Ammon's horn (tissue), 1 donor: ENCODE measurements at places on chromosomes 5 and 9.

GRCh38 chr5:91266184-91266705 lies 116.9 kb downstream of the ARRDC3 start:
- DNase-seq = no peak

DNA sequence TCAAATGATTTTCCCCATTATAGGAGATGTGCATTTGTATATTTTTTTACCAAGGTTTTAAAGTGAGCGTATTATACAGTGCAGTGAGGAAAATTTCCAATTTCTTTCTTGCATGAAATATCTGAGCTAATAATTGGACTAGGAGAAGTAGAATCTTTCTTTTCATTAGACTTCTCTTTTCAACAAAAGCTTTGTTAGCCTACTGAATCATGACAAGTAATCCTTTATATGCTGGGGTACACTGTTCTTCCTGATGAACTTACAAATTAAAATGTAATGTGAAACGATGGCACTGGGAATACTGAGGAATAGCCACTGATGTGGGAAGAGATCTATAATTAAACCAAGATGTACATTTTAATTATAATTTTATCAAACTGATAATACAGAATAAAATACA lies 829.6 kb downstream of the PTPRD start:
- DNase-seq = no peak

DNA sequence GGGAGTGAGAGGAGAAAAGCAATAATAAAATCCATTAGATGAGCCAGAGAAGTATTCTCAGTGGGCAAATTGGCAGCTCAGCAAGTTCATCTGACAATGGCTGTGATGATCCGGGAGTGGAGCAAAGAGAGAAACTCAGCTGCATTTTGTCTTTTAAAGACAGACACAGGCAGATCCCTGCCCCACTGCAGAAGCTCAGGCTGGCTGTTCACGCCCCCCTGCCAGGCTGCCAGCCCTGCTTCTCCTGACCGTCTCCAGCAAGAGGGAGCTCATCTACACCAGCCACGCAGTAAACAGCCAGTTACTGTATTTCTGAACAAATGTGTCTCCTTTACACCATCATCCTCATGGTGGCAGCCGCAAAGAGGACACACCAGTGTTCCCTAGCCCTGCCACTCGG lies 114.3 kb upstream of the SARDH start:
- DNase-seq = peak; percentile 64

GRCh38 chr5:39203275-39203922 lies 16.0 kb downstream of the FYB1 start:
- no peak for DNase-seq

- no peak for DNase-seq
Observed at GRCh38 chr5:9617221-9617620, 12.9 kb downstream of the TAS2R1 start.

GRCh38 chr5:106521701-106522100 lies 1149.0 kb downstream of the EFNA5 start:
- peak; percentile 62 for DNase-seq

GRCh38 chr5:1745796-1746370 lies 53.8 kb downstream of the MRPL36 start:
- DNase-seq = no peak

DNA sequence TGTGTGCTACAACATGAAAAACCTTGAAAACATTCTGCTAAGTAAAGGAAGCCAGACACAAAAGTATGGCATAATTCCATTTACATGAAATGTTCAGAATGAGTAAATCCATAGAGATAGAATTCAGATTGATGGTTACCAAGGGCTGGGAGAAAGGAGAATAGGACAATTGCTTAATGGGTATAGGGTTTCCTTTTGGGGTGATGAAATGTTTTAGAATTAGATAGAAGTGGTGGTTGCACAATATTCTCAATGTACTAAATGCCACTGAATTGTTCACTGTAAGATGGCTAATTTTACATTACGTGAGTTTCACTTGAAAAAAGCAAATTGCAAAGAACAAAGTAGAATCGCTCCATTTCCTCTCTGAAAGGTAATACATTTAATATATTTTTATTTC lies 43.0 kb upstream of the GAS1 start:
- DNase-seq = no peak

GRCh38 chr5:131005963-131006684 lies 158.9 kb downstream of the HINT1 start:
- no peak for DNase-seq

DNA sequence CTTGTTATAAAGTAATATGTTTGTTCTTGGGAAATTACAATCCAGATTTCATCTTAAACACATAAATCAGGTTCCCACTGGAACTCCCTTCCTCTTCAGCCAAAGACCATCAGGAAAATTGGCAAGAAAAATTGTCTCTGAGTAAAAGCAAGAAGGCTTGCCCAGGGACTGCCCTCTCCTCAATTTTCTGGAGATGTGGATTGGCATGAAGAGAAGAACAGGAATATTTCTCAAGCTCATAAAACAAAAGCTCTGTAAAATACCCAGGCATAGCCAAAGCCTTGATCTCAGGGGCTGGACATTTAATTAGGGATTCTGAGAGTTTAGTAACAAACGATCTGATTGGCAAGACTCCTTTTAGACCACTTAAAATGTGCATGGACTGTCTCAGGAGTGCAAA lies 223.4 kb downstream of the ZNF608 start:
- no peak for DNase-seq

- DNase-seq = no peak
Observed at GRCh38 chr5:179113143-179113530, 53.0 kb downstream of the ZNF354C start.

DNA sequence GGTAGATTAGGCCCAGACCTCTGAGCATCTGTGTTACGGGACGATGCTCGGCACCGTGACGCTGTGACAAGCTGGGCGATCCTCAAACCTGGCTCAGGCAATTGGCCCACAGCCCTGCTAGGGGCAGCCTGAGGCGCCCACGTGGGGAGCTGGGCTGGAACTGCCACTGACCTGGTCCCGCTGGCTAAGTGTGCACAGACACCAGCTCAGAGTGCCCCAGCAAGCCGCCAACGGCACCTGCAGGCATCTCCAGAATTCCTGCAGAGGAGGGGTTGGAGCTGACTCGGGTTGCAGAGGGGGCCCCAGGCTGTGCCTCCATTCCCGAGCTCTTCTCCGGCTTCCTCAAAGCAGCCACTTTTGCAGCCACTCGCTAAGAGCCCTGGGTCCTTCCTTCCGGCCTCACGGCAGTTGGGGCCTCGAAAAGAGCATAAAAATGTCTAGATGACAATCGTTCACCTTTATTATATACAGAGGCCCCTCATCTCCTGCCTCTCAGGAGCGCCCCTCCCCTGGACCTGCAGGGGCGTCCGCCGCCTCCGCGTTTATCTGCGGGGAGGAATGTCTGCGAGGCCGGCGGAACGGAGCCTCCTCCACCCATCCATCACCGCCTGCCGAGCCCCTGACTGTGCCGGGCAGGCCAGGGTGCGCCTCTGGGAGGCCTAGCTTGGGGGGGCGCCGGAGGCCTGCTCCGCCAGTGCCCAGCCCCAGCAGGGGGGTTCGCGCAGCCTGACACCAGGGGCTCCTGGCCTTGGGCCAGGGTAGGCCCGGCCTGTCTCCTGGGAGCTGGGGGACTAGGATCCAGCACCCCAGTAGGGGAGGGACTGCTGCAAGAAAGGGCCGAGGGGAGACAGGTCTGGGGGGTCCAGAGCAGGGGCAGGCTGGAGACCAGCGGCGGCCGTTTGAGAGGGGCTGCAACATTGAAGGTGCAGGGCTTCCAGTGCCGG lies 144.9 kb downstream of the BARX1 start:
- no peak for DNase-seq

- no peak for DNase-seq
Observed at GRCh38 chr9:126448865-126449577, 122.4 kb downstream of the MVB12B start.

- DNase-seq = no peak
Observed at GRCh38 chr5:1809416-1810035, 8.3 kb downstream of the NDUFS6 start.

GRCh38 chr5:96333391-96333790 lies 99.7 kb downstream of the PCSK1 start:
- DNase-seq = no peak

DNA sequence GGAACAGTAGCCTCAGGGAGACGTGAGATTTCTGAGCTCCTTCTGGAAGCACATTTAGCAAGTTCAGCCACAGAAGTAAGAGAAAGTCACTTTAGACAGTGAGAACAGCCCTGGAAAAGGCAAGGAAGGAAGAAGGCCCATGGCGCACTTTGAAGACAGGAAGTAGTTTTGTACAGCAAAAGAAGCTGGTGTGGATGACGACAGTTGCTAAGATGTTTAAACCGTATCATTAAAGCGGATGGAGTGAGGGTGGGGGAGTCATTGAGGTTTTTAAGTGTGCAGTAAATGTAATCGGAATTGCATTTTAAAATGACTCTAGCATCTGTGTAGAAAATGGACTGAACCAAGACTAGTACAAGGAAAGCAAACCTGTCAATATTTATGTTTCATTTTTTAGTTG lies 15.3 kb upstream of the TRPM3 start:
- no peak for DNase-seq

GRCh38 chr5:107871023-107871422 lies 200.3 kb upstream of the EFNA5 start:
- no peak for DNase-seq

- peak; percentile 64 for DNase-seq
Observed at GRCh38 chr5:160036243-160036642, 27.3 kb downstream of the TTC1 start.

DNA sequence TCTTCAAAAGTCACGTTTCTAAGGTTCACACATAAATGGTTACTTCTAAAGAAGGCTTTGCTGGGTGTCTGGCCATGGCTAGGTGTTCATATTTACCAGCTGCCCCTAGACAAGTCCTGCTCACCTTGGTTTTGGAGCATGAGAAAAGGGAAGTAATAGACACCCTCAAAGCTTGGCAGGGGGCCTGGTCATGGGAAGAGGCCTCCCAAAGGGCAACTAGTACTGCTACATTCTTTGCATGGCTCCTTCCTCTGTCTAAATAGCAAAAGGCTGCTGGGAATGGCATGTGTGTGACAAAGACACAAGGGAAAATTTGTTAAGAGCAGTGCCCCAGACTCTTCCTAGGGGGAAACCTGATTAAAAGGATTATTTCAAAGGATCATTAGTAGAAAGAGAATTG lies 93.4 kb downstream of the NRG2 start:
- DNase-seq = peak; percentile 32

DNA sequence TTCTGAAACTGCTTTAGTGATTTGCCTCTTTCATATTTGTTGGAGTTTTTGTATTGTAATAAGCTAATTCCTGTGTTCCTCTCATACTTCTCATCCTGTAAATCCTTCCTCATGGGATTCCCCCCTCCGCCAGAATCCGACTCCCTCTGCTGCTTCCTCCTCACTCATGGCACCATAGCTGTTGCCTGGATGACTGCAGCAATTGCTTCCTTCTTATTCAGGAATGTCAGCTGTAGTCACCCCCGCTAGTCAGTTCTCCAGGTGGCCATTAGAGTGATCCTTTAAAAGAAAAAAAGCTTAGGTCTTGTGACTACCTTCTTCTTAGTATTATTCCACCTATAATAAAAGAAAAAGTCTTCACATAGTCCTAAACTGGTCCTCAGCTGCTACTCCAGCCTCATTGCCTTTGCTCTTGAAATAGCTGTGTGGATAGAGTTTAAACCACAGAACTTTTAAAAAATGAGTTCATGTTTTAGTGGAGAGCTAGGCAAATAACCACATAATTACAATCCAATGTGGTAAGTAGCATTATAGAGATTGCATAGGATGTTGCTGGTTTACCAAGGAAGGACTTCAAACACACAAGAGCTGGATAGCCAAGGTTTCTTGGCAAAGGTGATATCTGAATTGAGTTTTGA lies 227.3 kb downstream of the KDM4C start:
- DNase-seq = no peak

- DNase-seq = peak; percentile 51
Observed at GRCh38 chr5:141945511-141946051, 12.4 kb downstream of the PCDH12 start.

- no peak for DNase-seq
Observed at GRCh38 chr5:134114886-134115805, 665 bp downstream of the TCF7 start.

- no peak for DNase-seq
Observed at GRCh38 chr9:125536167-125536772, 170.7 kb downstream of the MAPKAP1 start.

DNA sequence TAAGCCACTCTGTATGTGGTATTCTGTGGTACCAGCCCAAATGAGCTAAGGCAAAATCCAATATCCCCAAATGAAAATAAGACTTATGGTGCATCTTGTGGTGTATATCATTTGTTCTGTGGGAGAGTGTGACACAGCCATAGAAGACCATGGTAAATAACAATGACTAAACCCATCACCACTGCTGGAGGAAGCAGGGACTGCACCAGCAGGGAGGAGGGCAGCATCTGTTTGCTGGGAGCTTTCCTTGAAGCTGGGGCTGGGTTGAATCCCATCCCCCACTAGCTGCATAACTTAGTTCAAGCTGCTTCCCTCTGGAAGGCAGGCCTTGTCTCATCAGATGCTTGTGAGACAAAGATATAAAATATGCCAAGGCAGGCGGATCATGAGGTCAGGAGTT lies 14.2 kb downstream of the GADD45G start:
- DNase-seq = no peak

- DNase-seq = no peak
Observed at GRCh38 chr9:7316166-7316795, 483.3 kb downstream of the DMAC1 start.

GRCh38 chr9:111237447-111237846 lies 92.6 kb downstream of the OR2K2 start:
- DNase-seq = no peak

- DNase-seq = no peak
Observed at GRCh38 chr5:21152611-21153010, 1164.6 kb upstream of the CDH18 start.

- no peak for DNase-seq
Observed at GRCh38 chr5:1948663-1949191, 66.0 kb upstream of the IRX4 start.

DNA sequence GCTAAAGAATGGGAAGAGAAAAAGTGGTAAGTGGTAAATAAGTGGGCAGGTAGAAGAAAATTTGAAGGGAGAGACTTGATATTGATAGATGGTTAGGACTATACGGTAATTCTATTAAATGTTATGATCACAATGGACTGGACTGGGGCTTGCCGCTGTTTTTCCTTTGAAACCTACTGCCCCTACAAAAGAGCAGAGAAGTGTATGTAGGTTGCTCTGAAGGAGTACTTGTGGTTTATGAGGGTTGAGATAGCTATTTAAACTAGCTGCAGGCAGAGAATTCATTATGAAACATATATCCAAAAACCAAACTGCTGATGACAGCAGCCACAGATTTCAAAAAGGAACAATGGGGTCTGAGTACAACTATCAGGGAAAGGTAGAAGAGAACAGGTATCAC lies 16.8 kb upstream of the HK3 start:
- no peak for DNase-seq

DNA sequence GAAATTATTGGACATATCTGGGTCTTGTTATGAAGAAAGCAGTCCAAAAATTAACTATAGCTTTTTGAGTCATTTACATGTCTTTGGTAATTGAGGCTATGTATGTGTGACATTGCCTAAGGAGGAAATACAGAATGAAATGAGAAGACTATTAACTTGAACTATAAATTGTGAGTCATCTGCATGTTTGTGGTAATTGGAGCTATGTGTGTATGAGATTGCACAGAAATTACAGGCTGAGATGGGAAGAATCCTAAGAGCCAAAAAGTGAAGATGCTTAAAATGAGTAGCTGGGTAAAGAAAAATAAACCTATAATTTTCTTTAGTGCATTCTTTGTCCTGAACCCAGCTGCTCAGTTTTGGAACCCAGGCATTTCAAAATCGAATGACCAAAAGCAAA lies 747.6 kb upstream of the EDIL3 start:
- no peak for DNase-seq

GRCh38 chr5:136285096-136285855 lies 80.1 kb downstream of the TRPC7 start:
- no peak for DNase-seq
